SK-N-SH treated with all-trans-retinoic acid at 6 μM for 48 hours (cell line): ENCODE measurements at places on chromosomes 16 and 17.

DNA sequence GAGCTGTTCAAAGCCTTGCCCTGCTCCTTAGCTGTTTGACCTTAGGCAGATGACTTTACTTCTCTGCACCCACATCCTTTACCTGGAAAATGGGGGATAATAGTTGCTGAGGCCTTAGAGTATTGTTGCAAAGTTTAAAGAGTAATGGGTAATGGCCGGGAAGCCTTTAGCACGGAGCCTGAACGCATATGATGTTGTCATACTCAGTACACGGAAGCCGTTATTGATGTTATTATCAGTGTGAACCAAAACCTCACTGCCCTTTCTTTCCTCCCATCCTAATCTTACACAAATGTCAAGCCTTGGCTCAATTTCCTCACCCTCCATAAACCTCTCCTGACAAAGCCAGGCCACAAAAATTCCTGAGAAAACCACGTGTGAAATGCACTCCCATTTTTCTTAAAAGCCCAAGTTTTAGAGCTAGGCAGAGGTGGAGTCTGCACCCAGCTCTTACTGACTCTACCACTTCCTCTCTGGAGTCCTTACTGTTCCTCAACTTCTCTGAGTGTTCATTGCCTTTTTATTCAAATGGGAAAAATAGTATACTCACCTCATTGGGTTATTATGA, 67.3 kb upstream of the CACNG3 start:
- no peak for ATAC-seq

DNA sequence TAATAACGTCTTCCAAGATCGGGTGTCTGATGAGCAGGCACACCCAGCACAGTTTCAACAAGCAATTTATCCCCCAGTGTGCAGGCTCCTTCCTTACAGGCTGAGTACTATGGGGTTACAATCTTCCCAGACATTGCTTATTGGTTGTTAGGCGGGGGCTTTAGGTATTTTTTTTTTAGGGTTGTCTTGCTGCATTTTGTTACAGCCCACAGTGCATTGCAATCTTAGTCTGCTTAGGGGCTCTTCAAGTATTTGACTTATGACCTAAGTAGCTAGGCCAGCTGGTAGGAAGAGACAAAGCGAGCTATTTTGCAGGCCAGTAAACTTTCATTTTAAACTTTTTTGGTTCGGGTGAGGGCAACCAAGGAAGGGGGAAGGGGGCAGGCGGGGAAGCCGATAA, 5.8 kb downstream of the PLD6 start:
- ATAC-seq: no peak

- no peak for ATAC-seq
Measured at GRCh38 chr16:30585022-30585399, 486 bp downstream of the ZNF785 start.

DNA sequence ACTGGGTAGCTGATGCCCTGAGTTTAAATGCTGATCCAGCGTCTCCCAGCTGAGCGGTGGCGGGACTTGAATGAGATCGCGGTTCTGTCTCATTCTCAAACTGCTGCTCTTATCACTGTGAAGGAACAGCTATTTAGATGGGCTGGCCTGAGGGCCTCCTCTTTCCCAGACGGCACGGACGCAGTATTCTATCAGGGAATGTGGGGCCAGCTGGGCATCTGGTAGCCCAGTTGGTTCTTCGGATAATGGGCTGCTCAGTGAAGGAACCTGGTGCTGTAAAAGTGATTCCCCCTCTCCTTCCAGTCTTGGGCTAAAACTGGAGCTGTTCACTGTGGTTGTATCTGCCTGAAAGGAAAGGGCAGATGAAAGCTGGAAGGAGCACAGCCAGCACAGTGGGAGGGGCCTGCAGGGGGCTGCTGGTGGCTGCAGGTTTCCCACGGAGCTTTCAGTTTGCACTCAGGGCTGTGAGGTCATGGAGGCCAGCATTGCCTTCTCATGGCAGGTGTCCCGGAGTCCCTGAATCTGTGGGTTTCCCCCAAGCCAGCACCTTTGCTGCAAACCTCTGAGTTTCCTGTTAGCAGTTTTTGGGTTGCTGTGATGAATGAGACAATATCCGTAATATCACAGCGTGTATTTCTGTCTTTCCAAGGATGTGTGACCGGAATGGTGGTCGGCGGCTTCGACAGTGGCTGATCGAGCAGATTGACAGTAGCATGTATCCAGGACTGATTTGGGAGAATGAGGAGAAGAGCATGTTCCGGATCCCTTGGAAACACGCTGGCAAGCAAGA, 3.6 kb downstream of the IRF8 start:
- ATAC-seq: no peak

DNA sequence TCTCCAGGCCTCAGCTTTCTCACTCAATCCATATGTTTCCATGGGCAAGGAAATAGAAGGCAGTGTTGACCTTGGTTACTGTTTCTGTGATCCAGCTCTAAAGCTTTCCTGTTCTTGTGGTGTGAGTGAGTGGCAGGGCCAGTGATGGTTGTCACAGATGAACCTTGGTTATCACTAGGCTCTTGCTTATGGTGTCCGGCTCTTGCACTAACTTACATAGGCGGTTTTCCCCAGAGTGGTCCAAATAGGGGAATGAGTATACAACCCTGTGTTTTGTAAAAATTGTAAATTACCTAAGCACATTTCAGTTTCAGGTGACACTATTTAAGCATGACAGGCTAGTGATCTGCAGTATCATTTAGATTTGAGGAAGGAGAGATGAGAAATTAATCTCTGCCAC, 6.8 kb downstream of the MFSD11 start:
- ATAC-seq: no peak

DNA sequence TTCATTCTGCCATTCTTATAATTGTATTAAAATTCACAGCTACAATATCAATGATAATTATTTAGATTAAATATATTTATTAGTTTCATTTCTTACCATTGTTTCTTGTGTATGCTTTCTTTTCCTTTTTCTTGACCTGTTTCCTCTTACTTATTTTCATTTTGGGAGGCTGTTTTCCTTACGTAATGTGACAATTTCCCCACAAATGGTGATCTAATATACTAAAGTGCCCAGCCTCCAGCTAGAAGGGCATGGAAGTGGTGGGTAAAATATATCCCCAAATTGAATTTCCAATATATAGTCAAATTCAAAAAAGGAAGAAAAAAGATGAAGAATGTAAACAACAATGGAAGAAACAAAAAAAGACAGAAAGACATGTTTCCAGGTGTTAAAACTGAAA, 1.5 kb upstream of the ABCA6 start:
- no peak for ATAC-seq

- no peak for ATAC-seq
Measured at GRCh38 chr17:43736389-43736788, 22.2 kb downstream of the SOST start.

DNA sequence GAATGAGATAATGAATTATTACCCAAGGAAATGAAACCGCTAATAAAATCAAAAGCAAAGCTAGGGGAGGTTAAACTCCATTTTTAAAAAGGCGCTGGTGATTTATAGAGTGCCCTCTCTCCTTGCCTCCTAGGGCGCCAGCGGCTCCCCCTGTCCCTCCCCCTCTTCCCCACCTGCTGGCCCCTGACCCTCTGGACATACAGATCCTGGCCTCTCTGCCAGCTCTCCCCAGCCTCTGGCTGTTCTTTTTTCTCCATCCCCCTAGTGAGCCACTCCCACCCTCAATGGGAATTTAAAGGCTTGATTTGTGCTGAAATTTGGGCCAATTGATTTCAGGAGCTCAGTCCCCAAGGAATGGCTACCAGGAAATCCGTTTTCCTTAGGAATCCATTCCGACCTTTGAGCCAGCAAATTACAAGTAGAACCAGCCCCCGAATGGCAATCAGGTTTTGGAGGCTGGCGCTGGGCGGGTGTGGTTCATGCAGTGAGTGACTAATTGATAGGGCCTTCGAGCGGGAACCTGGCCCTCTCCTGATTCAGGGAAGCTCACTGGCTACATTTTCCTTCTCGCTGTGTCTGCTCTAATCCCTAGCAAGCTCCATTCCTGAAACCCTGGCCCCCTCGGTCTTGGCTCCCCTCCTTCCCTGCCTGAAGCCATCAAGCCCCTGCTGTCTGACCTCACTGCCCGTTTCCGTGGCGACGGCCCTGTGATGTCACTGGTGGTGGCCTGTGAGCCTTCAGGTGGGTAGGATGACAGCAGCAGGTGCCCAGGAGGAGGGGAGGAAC, 141.9 kb upstream of the SDK2 start:
- no peak for ATAC-seq

DNA sequence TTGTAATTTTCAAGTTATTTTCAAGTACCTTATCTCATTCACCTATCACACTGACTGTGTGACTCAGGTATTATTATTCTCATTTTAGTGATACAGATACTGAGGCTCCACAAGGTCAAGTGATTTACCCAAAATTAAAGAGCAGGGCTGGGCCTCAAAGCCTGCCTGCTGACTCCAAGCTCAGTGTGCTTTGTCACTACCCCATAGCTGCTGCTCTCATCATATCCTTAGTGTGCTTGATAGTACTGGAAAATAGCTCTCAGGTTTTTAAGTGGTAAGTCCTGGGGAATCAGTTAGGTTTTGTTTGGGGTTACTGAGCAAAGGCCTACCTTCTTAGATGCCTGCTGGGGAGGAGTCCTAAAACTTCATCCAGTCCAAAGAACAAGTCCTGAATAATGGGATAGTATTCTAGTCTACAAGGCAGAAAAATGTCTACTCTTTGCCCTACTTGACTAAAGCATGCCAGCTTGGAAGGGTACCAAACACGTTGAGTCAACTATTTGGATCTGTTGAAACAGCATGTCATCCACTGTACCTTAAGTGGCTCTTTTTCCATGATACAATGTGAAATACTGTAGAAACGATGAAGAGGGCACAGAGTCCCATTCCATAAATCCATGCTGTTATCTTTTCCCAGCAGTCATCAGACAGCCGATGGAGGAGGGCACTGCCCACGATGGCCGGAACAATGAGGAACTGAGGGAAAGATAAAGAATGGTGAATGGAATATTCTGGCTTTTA, 10.7 kb downstream of the MMD start:
- ATAC-seq: peak; percentile 68

- no peak for ATAC-seq
Measured at GRCh38 chr17:75087558-75088453, at the start of gene SLC16A5. TSS of gene SLC16A5 (plus strand) at chr17:75087954. CDS start at chr17:75093637, 5,683 bp downstream.

DNA sequence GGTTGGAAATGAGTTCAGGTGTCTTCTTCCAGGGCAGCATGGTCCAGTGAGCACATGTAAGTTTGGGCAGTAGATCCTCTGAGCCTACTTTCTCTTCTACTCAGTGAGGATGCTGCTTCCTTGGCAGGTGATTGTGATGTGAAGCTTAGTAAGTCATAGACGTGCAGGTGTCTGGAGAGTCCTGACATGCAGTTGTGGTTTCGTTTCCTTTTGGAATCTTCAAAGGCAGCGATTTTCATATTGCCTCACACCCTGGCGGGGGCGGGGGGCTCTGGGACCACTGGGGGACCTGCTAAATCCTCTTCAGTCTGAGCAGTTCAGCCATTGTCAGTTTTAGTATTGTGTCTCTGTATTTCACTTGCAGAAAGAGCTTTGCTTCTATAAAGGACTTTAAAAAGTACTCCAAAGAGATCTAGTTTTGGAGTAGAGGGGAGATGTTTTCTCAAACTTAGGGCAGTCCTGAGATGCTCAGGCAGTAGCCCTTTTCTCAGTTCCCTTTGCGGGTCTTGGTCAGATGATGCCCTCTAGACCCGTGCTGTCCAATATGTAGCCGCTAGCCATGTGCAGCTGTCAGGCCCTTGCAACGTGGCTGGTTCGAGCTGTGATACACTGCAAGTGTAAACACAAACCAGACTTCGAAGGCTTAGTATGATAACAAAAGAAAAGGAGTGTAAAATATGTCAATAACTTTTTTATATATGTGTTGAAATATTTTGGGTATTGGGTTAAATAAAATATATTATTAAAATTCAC, 4.0 kb upstream of the CDK5R1 start:
- no peak for ATAC-seq

DNA sequence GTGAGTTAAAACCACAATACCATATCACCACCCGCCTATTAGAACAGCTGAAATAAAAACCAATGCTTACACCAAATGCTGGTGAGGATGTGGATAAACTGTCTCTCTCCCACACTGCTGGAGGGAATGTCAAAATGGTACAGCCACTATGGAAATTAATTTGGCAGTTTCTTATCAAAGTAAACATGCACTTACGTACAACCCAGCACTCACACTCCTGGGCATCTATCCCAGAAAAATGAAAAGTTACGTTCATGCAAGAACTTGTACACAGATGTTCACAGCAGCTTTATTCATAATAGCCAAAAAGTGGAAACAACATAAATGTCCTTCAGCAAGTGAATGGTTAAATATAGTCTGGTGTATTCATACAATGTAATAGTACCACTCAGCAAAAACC, 173.2 kb upstream of the MYOCD start:
- ATAC-seq: no peak

- ATAC-seq: peak; percentile 12; the same call in 1 of the 3 replicates
Measured at GRCh38 chr17:83121921-83122820, 42.8 kb downstream of the METRNL start.

- ATAC-seq: peak; percentile 64
Measured at GRCh38 chr16:24800586-24800985, 45.2 kb upstream of the SLC5A11 start.

DNA sequence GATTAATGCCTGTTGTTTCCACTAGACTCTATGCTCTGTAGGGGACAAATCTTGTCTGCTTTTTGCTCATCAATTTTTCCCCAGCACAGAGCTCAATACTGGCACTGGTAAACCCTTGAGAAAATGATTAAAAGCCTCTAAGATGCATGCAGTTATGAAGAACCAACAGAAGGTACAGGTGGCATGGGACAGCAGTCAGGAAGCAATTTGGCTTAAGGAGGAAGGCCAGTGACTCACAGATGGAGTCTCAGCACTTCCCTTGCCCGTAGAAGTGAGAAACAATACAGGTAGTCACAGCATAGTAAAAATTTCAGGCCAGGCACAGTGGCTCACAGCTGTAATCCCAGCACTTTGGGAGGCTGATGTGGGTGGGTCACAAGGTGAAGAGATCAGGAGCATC, 504.7 kb upstream of the RBFOX1 start:
- no peak for ATAC-seq

- 0 out of 3 replicates have a peak, but pooled peaks have one; percentile 15 for ATAC-seq
Measured at GRCh38 chr16:72743011-72743761, 304.7 kb downstream of the ZFHX3 start.

DNA sequence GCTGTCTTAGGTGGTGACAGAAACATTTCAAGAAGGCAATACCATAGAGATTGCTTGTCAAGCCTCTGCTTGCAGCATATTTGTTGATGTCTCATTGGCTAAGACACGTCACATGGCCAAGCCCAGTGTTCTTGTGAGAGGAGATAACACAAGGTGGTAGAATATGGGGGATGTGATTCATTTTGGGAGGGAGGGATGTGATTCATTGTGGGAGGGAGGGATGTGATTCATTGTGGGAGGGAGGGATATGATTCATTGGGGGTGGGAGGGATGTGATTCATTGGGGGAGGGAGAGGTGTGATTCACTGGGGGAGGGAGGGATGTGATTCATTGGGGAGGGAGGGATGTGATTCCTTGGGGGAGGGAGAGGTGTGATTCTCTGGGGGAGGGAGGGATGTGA, 470.5 kb upstream of the SALL1 start:
- ATAC-seq: no peak

GRCh38 chr17:77124192-77124889, 16.4 kb upstream of the SEC14L1 start:
- peak; percentile 25 for ATAC-seq

- ATAC-seq: peak; percentile 3
Measured at GRCh38 chr17:61412860-61413660, 13.4 kb downstream of the TBX2 start.
